ENCODE measurements at places on chromosomes 11 and 22. TPM values are rescaled to one million over a fixed set of nuclear protein-coding genes. Genes with fewer than 3 reads are reported as not detected.

DNA sequence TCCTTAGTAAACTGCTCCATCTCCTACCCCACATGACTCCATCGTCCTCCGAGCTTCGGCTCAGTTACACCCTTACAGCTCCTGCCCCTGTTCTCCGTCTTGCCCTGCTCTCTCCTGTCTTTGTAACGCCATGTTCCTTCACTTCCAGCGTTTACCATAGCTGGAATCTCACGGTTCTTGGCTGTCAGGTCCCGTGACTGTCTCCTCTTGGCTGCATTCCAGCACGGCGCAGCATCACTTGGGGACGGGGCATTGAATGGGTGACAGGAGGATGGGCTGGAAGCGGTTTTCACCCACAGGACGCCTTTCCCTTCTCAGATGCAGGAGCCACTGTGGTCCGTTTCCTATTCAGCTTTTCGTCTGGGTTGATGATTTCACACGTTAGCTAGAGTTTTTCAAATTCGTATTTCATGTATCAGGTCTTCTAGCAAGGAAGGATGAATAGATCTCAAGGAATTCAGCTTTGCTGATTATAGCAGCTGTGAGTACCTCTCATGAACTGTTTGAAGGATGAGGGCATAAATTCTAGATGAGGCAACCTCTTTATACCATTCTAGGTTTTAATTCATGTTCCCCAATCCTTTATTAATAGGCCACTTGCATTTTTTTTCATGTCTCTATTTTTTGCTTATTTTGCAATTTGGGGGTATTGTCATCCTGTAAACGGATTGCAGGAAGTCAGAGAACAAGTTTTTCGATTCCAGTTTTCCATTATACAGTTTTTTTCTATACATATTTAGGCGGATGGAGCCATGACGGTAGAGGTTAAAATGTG is 29.1 kb downstream of the ZBED4 start:
- no peak for DNase-seq

- DNase-seq, result no peak
Observed at GRCh38 chr22:24025475-24025874, 14.4 kb downstream of the CABIN1 start.

- DNase-seq, result peak; percentile 69
Observed at GRCh38 chr11:128859563-128860441, 7.3 kb downstream of the KCNJ1 start.

EFEMP2 gene
- polyA plus RNA-seq, result 18.0 TPM

- peak; percentile 59 for DNase-seq
Observed at GRCh38 chr11:47233989-47234668, 14.5 kb downstream of the ACP2 start.

GRCh38 chr11:123230346-123230745 is 35.3 kb upstream of the CLMP start:
- no peak for DNase-seq

RRAS2 gene
- 16.1 TPM for polyA plus RNA-seq

GRCh38 chr11:12901272-12901671 is 107.8 kb upstream of the RASSF10 start:
- no peak for DNase-seq

GRCh38 chr11:110431051-110431672 is 1.4 kb downstream of the FDX1 start:
- peak; percentile 16 for DNase-seq

GRCh38 chr22:40679249-40679963 is at the start of gene MCHR1:
TSS of gene MCHR1 (plus strand) at chr22:40679484. CDS start at chr22:40679653, 169 bp downstream.
- no peak for DNase-seq

DNA sequence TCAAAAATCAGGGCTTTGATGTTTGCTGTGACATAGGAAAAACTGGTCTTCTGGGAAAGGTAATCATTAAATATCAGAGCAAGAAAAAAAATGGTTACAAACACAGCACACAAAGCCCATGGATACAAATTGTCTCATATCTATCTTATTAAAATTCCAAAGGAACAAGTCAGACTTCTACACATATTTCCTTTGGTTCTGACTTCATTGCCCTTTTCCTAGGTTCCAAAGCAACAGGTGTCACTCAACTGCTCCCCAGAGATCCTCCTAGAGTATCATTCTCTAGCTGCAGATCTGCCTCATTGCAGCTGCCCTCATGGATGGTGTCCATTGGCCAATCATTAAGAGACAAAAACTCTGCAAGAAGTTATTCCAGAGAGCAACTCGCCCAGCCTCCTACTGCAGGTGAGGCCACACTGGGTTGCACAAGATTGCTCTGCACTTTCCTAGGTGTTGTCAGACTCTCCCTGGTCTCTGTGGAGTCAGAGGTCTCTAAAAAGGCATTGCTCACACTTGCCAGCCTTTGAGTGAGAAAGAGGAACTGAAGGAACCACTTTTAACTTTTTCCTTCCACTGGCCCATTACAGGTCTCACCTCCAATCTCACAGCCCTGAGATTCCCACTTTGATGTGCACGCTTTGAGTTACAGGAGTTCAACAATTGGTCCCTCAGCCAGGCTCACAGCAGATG is 5.7 kb downstream of the DRICH1 start:
- DNase-seq, result peak; percentile 39

ANKK1 gene
- 0.30 TPM for polyA plus RNA-seq
